ENCODE measurements at places on chromosomes 1 and 21.

DNA sequence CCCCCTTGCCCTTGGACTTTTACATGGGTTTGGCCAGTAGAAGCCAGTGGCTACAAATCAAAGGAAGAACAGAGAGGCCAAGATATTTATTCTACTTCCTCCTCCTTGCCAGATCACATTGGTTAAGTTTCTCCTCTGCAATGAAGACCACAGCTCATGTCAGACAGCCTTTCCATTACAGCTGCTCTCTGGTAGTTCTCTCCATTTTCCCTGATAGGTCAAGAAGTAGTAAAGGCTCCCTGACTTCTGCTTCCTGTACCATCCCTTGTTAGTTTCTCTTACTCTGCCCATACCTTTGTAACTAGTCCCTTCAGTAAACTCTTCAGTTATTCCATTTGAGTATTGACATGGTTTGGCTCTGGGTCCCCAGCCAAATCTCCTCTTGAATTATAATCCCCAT lies 27.8 kb downstream of the NME7 start:
- no peak for DNase-seq

DNA sequence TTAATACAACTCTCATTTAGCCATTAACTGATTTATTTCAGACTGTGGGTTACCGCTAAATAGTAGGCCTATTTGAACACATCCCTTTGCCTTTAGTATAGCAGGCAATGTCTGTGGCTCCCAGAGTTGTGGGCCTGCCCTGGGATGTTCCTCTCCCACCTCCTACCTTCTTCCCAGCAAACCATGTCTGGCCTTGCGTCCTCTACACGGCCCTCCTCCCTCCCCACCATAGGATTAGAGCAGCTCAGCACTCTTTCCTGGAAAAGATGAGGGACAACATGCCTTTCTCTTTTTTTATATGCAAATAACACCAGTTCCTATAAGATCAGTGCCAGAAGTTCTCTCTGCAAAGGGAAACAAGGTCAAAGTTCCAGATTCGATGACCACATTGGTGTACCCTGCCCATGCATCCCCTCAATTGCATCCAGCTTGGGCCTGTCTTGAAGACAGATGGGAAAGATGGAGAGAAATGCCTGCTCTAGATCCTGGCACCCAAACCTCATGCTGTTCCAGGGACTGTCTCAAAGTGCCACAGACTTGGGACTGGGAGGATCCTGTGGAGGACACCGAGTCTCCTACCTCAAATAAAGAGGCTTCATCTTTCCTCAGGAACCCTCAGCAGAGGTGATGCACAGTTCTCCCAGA lies 57.2 kb downstream of the CD46 start:
- no peak for DNase-seq

- DNase-seq, result no peak
These were observed 128.9 kb downstream of the GRIK1 start for GRCh38 chr21:29810871-29811270.

GRCh38 chr21:16695074-16695473 lies 817.8 kb upstream of the CXADR start:
- DNase-seq, result no peak

GRCh38 chr21:16842696-16843035 lies 670.2 kb upstream of the CXADR start:
- no peak for DNase-seq

DNA sequence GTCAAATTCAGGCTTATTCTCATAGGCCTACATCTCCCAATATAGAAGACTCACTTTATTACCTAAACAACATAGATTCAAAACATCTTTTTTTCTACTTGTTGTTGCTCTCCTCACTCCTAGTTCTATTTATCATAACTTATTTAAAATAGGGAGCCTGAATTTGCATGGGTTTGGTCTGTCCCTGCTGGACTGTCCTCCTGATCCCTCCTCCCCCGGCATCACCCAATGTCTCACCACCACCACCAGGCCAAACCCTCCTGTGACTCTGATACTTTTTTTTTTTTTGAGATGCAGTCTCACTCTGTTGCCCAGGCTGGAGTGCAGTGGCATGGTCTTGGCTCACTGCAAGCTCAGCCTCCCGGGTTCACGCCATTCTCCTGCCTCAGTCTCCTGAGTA lies 31.8 kb upstream of the MYBPHL start:
- DNase-seq, result no peak

- no peak for DNase-seq
These were observed 10.4 kb downstream of the CLCNKB start for GRCh38 chr1:16053781-16054502.

- no peak for DNase-seq
These were observed 114.2 kb downstream of the EDEM3 start for GRCh38 chr1:184640505-184640904.

GRCh38 chr1:35223084-35223630 lies 30.2 kb upstream of the SFPQ start:
- DNase-seq, result no peak

- no peak for DNase-seq
These were observed 73.0 kb upstream of the LAPTM5 start for GRCh38 chr1:30830537-30830936.

GRCh38 chr21:25997788-25998611 lies 172.6 kb downstream of the APP start:
- DNase-seq, result no peak

GRCh38 chr21:29682800-29683199 lies 257.0 kb downstream of the GRIK1 start:
- DNase-seq, result no peak

DNA sequence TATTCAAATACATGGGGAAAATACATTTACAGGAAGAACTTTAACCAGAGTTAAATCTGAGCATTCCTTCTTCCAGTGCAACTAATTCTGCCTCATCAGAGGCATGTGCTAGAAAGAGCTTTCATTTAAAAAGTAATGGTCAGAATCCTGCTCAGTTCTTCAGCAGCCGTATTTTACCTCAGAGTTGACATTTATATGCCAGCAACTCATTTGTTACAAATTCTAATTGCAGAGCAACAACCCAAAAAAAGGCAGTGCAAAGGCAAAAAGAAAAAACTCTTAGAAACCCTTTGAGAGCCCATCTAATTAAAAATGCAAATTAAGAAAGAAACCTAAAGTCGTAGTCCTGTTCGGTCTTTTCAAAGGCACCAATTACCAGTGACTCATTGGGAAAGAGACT lies 392.5 kb downstream of the PBX1 start:
- no peak for DNase-seq

DNA sequence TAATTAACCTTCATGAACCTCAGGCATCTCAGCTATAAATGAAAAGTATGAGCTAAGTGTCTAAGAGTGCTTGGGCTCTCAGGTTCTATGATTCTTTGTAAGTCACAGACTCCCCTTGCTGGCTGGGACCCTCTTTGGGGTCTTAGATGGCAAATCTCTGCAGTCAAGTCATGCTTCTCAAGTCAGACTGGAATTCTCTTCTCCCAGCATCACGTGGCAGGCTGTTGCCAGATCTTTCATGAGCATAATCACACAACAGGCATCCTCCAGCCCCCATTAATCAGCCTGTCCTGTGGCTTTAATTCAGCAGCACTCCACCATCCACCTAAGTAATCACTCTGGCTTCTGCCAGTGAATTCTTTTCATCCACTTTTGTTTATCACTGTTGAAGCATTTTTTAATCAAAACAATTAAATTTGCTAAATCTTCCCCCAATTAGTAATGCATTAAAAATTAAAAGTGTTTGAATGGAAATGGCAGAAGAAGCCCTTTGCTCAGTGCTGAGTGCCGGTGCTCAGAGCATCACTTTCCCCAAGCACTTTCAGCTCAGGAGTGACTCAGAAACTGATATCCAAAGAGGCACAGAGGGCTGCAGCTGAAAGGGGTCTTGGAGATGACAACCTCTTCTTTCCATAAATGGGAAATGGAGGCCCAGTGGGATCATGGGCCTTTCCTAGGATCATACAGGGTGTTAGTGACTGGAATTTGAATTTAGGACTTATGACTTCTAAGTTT lies 50.2 kb downstream of the C8A start:
- no peak for DNase-seq

- no peak for DNase-seq
These were observed 22.6 kb upstream of the SIM2 start for GRCh38 chr21:36676039-36676950.

DNA sequence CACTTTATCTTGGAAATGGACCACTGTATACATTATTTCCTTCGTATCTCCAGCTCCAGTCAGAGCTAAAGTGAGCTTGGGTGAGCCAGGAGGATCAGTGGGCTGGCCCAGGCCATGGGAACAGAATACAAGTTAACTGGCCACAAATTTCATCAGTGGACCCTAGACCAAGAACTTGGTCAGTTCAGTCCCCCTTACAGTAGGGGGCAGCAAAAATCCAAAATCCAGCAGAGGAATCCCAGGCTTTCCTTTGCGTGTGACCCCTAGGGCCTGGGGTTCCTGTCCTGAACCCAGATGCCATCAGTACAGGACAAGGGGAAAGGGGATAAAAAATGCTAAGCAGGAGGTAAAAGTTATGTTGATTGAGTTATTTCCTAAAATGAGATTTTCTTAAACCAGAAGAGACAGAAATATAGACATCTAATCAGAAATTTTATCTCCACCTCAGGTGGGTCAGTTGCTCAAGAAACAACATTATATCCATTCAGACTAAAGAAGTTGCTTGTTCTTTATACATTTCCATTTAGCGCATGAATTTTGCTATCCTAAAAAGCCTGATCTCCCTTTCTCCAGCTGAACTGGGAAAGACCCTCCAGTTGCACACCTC lies 24.1 kb upstream of the LCE5A start:
- DNase-seq, result no peak
